ENCODE measurements at places on chromosomes 7 and 10.

- no peak for DNase-seq
Observed at GRCh38 chr10:73857446-73857845, 16.9 kb downstream of the CAMK2G start.

DNA sequence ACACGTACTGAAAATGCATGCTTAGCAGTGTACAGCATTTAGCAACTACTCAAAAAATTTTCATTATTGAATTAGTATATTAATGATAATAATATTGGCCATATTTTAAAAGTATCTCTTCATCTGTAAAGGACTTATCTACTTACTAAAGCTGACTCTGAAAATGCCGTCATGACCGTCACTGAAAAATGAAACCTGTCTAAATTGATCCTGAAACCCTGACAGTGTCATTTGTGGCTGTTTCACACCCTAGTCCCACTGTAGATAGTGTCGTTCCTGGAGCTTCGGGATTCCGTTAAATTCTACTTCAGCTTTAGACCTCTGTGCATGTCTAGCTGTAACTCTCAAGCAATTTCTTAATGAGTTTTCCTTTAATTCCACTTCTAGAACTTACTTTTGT, 35.8 kb upstream of the EZH2 start:
- no peak for DNase-seq

DNA sequence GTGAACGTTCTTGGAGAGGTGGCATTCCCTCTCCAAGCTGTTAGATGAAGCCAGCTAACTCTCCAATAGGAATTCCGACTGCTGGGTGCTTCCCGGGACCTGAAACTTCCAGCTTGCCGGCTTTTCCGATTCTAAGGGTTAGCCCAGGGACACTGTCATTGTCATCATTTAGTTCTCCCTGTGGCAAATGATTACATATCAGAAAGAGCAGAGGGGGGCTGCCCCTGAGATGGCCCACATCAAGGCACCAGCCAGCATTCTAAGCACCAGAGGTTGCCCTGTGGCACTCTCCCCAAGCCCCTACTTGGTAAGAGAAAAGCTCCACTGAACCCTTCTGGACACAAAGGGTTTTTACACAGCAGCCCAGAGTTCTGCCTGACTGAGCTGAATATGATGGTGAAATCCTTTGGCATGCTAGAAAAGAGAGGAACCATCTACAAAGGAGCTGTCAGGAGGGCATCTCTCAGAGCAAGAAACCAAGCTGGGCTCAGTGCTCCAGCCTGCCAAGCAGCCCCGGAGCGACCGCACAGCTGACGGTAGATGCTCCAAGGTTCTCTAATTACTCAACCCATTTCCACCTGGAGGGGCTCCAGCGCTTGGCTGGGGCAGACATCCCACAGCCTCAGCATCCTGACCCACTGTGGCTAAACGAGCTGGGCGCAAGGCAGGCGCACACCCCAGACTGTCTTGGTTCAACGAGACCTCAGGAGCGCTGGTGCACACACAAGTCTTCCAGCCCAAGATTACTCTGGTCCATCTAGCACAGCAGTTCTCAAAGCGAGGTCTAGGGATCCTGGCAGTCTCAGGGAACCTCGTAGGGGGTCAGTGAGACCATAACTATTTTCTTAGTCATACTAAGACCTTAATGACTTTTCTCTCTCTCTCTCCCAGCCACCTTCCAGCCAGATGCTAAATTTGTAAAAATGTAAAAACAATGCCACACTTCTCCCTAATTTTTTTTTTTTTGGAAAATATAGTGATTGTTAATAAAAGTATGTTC, 160.5 kb downstream of the GFRA1 start:
- DNase-seq, result no peak

- no peak for DNase-seq
Observed at GRCh38 chr7:139365336-139365735, 5.6 kb downstream of the LUC7L2 start.

GRCh38 chr7:50356212-50356944, 51.9 kb downstream of the IKZF1 start:
- DNase-seq, result no peak

DNA sequence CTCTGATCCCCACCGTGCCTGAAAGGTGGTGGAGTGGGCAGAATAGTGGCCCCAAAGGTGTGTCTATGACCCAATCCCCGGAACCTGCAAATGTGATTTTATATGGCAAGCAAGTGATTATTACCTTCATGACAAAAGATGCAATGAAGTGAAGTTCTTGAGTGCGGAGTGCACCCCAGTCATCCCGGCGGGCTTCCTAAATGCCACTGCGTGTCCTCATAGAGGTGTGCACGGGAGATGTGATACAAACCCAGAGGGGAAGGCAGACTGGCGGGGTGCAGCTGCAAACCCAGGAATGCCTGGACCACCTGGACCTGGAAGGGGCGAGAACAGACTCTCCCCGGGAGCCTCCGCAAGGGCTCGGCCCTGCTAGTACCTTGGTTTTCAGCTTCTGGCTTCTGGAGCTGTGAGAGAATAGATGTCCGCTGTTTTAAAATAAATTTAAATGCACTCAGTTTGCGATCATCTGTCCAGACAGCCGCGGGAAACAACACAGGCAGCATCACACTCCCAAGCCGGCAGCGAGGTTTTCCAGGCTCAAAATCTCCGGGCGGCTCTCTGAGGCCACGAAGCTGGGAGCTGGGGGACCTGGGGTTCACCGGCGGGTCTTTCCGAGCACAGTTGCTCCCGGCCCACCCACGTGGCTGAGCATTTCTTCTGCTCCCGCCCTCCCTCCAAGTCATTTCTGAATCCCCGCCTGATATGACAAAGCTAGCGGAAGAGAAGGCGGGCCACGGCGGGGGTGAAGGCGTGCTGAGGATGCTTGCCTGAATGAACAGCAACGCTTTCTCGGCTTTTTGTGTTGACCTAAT, 50.4 kb upstream of the EBF3 start:
- no peak for DNase-seq

DNA sequence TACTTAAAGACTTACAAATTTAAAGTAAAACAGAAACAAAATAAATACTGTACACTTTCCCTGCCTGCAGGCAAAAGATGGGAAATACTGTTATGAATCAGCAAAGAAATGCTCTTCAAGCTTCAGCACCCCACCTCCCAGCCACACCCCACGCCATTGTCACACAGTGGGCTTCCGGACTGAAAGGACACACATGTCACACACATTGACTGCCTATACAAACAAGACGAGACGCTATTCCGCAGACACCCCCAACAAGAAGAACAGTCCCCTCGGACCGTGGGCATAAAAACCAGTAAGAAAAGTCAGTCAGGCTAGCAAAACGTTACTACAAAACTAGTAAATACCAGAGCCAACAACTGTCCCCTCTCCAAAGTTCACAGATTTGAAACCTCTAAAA, 22.2 kb upstream of the PARP12 start:
- no peak for DNase-seq

DNA sequence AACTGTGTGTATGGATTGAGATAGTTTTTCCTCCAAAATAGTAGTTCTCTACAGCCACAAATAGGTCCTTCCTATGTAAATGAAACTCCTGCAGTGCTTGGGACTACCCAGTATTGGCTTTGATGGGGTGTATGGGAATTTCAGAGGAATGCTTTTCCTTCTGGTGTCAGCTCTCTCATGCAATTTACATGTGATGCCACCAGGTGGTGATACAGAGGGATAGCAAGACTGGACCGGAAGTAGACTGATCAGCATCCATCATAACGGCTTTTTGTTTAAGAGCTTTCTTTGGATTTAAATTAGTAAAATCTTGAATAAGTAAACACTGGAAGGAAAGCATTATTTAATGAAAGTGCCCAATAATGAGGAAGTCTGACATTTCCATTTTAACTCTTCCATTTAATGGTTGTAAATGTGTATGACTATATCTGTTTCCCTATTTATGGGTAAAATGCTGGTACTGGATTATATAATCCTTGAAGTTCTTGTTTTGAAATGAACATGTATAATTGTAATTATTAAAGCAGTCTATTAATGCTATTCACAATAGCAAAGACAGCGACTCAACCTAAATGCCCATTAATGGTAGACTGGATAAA, 22.7 kb downstream of the DYNC1I1 start:
- no peak for DNase-seq

DNA sequence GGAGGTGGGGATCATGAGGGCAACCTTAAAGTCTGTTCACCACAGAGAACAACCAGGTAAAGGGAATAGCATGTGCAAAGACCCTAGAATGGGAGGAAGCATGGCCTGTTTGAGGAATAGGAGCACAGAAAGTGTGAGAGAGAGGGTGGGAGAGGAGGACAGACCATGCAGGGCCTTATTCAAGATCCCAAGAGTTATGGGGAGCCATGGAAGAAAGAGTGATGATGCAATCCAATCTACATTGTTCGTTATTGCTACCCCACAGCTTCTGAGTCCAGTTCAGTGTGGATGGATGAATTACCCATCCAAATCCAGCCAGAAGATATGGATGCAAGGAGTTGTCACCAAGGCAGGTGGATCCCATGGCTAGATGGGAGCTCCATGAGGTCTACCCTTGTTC, 7.8 kb upstream of the EIF4EBP2 start:
- no peak for DNase-seq

GRCh38 chr10:66828957-66829356, 96.9 kb upstream of the LRRTM3 start:
- no peak for DNase-seq

- DNase-seq, result no peak
Observed at GRCh38 chr10:76408646-76409045, 977.2 kb downstream of the LRMDA start.

DNA sequence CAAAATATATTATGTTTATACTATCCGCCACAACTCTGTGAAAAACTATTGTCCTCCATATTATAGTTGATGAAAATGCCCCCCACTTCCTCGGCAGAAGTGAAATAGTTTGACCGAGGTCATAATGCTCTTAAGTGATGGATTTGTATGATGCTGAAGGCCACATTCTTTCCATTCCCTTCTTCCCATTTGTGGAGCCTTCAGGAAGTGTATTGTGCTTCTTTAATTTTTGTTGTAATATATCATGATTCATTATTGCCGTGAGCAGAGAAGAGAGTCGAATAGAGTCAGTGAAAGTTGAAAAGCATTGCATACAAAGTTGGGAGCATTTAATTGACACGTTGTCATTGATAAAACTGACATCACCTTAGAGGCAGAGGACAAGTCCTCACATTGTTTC, 460.3 kb downstream of the SUGCT start:
- no peak for DNase-seq

- no peak for DNase-seq
Observed at GRCh38 chr10:108037061-108037460, 872.6 kb upstream of the SORCS1 start.

- DNase-seq, result no peak
Observed at GRCh38 chr10:3691482-3691881, 93.5 kb downstream of the KLF6 start.

DNA sequence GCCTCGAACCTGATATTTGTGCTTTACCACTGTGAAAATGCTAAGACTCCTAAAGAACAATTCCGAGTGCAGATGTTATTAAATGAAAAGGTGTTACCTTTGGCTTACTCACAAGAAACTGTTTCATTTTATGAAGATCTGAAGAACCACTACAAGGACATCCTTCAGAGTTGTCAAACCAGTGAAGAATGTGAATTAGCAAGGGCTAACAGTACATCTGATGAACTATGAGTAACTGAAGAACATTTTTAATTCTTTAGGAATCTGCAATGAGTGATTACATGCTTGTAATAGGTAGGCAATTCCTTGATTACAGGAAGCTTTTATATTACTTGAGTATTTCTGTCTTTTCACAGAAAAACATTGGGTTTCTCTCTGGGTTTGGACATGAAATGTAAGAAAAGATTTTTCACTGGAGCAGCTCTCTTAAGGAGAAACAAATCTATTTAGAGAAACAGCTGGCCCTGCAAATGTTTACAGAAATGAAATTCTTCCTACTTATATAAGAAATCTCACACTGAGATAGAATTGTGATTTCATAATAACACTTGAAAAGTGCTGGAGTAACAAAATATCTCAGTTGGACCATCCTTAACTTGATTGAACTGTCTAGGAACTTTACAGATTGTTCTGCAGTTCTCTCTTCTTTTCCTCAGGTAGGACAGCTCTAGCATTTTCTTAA, 47.7 kb downstream of the MINPP1 start:
- no peak for DNase-seq

GRCh38 chr10:15879058-15879457, 18.8 kb upstream of the MINDY3 start:
- no peak for DNase-seq

DNA sequence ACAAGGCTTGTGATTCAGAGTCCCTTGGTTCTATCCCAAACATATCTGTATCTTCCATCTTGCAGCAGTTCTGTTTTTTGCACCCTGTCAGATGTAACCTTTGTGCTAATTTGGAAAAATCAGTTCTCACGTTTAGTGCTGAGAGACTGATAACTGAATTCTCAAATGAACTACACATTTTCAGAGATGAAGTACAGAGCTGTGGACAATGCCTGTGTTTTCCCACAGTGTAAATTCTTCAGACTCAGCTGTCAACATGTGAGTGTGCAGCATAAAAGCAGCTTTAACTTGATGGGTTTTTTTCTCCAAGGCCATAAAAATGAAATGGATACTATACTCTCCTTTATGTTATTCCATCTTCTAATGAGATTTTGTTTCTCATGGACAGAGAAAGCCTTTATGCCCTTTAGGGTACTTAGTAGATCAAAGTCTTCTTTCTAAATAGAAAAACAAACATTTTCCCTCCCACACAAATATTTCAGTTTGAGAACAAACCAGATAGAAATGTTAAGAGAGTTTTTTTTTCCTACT, 150.9 kb downstream of the SEMA3A start:
- no peak for DNase-seq

- DNase-seq, result no peak
Observed at GRCh38 chr10:90804354-90804753, 53.5 kb downstream of the HTR7 start.

DNA sequence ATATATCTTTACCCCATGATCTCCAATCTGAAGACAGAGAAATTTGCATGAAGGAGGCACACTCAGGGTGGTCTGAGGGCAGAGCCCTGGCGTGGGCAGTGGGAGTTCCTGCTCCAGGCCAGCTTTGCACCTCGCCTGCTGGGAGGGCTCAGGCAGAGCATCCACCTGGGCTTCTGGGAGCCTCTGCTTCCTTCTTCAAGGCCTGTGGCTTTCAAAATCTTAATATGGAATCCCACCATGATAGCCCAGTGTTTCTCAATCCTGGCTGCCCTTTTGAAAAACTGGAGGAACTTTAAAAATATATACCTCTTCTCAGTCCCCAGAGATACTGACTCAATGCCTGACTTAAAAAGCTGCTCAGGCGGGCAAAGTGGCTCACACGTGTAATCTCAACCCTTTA, 36.7 kb upstream of the PSAP start:
- DNase-seq, result no peak

GRCh38 chr7:47370461-47371042, 211.4 kb downstream of the TNS3 start:
- DNase-seq, result no peak

DNA sequence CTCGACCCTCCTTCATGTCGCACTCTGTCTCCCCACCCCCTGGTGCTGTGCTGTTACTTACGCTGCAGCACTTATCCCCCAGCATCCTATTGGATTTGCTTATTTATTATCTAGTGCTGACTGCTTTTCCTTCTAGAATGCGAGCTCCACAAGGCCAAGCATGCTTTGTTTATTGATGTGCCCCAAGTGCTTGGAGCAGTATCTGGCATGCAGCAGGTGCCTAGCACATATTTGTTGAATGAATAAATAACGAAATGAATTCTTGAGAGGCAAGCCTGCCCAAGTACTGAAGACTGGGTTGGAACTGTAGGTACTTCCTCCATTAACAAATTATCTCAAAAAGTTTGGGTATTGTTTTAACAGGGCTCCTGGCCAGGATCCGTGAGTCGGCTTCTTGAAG, 24.8 kb upstream of the ZNF32 start:
- no peak for DNase-seq
